Naive thymus-derived CD4-positive, alpha-beta T cell (primary cell): ENCODE measurements at places on chromosomes 13 and 19. TPM values are rescaled to one million over a fixed set of nuclear protein-coding genes. Genes with fewer than 3 reads are reported as not detected.
A peak's percentile ranks its signal among the peaks of the same experiment; 100 is the strongest.

Gene EHD2
- not detected for polyA plus RNA-seq

Gene CBLC
- polyA plus RNA-seq, result not detected

Gene IL4I1
- polyA plus RNA-seq, result not detected

DNA sequence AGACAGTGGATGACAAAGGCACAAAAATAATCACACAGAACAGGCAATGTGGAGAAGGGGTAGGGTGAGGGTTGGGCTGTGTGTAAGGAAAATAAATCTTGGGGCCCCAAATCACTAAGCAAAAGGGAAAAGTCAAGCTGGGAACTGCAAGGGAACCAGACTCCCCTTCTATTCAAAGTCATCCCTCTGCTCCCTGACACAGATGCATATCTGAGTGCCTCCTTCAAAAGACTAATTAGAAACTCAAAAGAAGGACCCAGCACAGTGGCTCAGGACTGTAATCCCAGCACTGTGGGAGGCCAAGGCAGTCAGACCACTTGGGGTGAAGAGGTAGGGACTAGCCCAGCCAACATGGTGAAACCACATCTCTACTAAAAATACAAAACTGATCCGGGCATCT is 18.3 kb downstream of the ZNF611 start:
- no peak for DNase-seq

Gene PRKACA
- polyA plus RNA-seq, result 2.2 TPM

Gene ATP4A
- polyA plus RNA-seq, result not detected

- DNase-seq, result peak; percentile 38
Measured at GRCh38 chr19:18388100-18388959, 2.4 kb downstream of the GDF15 start.

Gene FAM32A
- polyA plus RNA-seq, result 139 TPM

Gene ZNF99
- polyA plus RNA-seq, result not detected

DNA sequence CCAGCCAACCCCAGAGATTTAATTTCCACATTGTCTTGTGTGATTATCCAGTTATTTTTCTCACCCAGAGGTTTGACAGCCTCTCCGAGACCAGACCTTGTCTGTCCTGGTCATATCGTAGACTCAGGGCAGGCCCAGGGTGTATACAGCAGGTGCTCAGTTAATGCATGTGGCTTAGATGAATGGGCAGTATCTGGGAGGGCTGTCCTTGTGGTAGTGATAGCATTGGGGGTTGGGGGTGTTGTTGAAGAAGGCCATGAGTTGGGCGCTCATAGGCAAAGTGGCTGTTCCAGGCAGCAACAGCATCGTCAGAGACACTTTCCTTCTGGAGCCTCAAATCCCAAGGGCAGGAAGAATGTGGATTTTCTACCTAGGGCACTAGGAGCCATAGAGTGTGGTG is 16.9 kb downstream of the MAST3 start:
- no peak for DNase-seq

GRCh38 chr13:37526710-37527473 is 71.7 kb downstream of the POSTN start:
- no peak for DNase-seq

DNA sequence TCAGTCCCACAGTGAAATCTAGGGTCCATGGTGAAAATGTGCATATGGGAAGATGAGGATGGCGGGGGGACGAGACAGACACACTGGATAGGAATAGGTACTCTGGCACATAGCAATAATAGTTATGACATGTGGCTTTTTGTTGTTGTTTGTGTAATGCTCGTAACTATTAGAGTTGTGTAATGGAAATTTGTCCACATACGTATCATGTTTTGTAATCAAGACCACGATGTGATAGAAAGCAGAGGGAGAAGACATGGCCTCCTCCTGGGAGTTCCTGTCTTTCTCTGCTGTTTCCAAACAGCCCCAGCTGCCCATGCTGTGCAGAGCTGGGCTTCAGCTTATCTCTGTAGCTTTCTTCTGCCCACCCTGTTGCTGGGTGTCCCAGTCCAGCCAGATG is 185.3 kb upstream of the TMTC4 start:
- no peak for DNase-seq

Gene KLK10
- not detected for polyA plus RNA-seq

GRCh38 chr19:50877338-50877737 is 4.1 kb downstream of the KLK2 start:
- DNase-seq, result no peak

Gene CD209
- polyA plus RNA-seq, result not detected

Gene RNF113B
- not detected for polyA plus RNA-seq

DNA sequence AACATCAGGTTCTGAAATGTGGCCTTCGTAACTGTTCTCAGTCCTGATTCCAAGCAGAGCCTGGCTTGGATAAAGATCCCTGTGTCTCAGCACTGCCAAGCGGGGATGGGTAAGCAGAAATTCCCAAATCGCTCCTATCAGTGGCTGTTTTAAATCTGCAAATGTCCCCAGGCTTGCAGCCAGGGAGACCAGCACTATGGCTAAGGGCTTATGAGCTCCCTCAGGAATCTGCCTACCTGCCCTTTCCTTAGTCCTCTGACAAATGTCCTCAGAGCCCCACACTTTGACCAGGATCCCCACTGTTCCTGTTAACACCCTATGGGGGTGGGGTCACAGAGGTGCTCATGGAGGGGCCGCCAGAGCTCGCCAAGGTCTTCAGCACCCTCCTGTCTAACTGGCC is 1062.8 kb downstream of the UQCRFS1 start:
- no peak for DNase-seq

DNA sequence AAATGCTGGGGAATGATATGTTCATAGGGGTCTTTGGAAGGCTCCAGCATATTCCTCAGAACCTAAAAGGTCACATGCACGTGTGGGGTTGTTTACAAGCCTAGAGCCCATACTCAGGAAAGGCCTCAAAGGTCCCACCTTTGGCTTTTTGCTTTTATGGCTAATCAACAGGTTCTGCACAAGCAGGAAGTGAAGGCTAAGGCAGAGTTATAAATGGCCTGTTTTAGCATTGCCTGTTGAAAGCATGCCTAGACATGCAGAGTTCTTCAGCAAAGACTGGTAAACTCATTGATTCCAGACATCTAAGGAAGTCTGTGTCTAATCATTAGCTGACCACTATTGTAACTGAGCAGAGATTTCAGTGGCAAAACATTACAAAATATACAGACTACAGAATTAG is 198.3 kb downstream of the KCNRG start:
- DNase-seq, result no peak

- DNase-seq, result no peak
Measured at GRCh38 chr19:4122480-4122879, 1.4 kb downstream of the MAP2K2 start.

DNA sequence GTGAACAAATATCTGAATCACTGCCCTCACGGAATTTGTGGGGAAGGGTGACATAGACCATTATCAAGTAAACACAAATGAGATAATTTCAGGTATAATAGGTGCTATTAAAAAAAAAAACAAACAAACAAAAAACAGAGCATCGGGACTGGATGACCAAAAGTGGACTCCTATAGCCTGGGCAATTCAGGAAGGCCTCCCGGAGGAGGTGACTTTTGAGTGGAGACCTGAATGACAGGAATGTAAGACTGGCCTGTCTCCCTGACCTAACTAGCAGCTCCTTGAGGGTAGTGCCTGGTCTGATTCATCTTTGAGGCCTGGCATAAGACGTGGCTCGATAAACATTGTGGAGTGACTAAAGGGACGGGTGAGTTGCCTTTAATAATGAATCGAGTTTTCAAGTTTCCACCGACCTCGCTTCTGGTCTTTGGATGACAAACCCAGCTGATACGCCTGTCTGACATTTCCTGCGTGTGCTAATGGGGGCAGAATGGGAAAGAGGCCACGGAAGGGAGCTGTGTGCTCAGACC is 6.8 kb downstream of the KLK10 start:
- DNase-seq, result no peak

Gene RDH8
- not detected for polyA plus RNA-seq

DNA sequence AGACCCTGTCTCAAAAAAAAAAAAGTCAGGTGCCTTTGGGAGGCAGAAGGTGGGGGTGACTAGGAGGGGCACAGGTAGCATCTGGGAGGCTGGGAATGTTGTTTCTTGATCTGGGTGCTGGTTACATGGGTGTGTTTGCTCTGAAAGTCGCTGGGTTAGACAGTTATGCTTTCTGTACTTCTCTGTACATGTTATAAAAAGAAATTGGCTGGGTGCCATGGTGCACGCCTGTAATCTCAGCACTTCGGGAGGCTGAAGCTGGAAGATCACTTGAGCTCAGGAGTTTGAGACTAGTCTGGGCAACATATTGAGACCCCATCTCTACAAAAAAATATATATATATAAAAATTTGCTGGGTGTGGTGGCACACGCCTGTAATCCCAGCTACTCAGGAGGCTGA is 15.1 kb downstream of the NOSIP start:
- DNase-seq, result no peak

DNA sequence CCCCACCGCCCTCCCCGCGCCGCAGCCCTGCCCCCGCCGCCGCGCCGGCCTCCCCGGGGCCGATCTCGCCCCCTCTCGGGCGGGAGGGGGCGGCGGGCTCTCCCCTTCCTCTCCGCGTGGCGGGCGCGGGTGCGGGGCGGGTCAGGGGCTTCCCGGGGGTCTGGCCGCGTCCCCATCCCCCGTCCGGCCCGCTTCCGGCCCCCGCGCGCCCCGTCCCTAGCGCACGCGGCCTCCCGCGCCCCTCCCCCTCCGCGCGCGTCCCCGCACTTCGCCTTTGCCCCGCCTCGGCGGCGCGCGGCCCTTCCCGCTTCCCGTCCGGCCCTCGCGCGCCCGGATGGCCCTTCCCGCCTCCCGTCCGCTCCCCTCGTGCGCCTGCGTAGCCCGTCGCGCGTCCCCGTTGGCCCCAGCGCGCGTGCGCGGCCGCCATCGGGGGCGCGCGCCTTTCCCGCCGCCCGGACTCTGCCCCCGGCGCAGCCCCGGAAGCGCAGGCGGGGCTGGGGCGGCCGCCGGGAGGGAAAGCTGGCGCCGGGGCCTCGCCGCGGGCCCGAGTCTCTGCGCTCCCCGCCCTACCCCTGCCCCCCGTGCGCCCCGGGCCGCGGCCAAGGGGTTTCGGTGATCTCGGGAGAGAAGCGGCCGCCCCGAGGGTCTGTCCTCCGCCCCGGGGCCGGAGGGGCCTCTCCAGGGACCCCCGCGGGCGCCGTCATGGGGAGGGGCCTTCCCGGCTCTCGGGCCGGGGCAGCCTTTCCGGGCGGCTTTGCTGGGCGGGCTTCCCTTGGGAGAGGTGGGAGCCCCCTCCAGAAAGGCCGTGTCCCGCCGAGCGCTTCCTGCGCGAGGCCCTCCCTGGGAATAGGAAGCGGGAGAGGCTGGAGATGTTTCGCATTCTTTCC is 519 bp downstream of the PTBP1 start:
- DNase-seq, result peak; percentile 78

DNA sequence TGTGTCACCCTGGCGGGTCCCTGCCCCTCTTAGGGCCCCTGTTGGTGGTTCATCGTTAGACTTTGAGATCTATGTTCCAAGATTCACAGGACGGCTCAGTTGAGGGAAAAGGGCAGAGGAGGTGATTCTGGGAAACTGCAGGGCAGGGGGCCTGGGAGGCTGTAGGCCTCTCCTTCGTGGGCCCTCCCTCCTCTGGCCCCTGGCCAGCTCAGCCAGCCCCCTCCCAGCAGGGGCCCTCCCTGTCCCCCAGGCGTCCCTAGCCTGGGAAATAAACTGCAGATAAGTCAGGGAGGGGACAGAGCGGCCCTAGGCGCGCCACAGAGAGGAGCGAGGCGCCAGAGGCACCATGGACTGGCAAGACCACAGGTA is 6.5 kb downstream of the HIF3A start:
- no peak for DNase-seq

GRCh38 chr19:55489711-55490477 is 1.7 kb downstream of the SSC5D start:
- no peak for DNase-seq

Gene PGLYRP1
- not detected for polyA plus RNA-seq

DNA sequence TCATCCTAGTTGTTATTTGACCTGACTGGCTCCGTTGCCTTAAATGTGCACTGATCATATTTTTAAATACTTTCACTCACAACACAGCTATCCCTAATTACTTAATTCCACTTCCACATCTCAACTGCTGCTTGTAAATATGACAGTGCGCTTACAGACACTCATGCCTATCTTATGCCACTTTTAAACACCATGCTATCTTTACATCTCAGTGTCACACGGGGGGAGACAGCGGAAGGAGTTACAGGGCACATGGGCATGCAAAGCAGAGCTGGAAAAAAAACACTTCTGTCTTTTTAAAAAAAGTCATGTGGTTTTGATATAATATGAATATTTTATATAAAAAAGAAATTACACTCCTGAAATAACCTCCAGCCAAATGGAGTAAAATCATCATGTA is 44.1 kb downstream of the SMAD9 start:
- no peak for DNase-seq

GRCh38 chr13:109096101-109096500 is 466.7 kb downstream of the MYO16 start:
- DNase-seq, result no peak

DNA sequence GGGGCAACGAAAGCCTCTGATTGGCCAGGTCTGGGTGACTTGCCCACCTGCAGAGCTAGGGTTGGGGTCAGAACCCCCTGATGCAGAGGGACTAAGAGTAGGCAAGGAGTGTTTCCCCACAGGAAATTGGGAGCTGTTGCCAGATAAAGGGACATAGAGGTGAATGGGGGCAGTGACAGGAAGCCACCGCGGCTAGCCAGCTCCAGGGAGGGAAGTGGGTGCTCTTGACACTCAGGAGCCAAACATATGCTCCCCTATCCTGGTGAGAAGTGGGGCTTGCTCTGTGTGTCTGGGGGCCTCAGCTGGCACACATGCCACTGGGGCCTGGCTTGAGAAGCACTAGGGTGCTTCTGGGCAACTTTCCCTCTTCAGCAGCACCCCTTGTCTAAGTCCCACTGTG is 26.0 kb downstream of the WDR88 start:
- no peak for DNase-seq

- DNase-seq, result no peak
Measured at GRCh38 chr19:38806371-38806770, 6.4 kb downstream of the LGALS4 start.

- no peak for DNase-seq
Measured at GRCh38 chr19:10374931-10375330, 5.4 kb downstream of the TYK2 start.

Gene RGCC
- polyA plus RNA-seq, result 123 TPM

DNA sequence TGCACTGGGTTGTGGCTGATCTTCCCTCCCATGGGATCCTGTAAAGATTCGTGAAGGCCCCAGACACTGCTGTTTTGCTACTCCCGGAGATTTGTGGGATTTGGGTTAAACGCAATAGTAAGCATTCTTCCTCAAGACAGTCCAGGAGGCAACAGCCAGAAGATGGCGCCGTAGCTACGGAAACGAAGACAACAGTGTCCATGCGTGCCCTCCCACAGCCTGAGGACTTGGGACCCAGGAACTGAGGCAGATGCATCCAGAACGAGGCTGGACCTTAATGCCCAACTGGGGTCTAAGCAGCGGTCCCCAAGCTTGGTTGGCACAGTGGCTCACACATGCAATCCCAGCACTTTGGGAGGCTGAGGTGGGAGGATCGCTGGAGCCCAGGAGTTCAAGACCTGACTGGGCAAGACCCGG is 57.6 kb upstream of the ZNF507 start:
- no peak for DNase-seq

GRCh38 chr13:93687261-93687660 is 460.7 kb downstream of the GPC6 start:
- DNase-seq, result no peak

GRCh38 chr19:52662631-52663030 is 24.5 kb upstream of the ZNF83 start:
- DNase-seq, result no peak

Gene RETN
- not detected for polyA plus RNA-seq

- DNase-seq, result no peak
Measured at GRCh38 chr19:49438261-49438660, 3.1 kb downstream of the SLC17A7 start.

GRCh38 chr19:58021541-58022282 is 12.1 kb upstream of the ZSCAN1 start:
- no peak for DNase-seq
